Calu3 (cell line): ENCODE measurements at places on chromosomes 1 and 21.

DNA sequence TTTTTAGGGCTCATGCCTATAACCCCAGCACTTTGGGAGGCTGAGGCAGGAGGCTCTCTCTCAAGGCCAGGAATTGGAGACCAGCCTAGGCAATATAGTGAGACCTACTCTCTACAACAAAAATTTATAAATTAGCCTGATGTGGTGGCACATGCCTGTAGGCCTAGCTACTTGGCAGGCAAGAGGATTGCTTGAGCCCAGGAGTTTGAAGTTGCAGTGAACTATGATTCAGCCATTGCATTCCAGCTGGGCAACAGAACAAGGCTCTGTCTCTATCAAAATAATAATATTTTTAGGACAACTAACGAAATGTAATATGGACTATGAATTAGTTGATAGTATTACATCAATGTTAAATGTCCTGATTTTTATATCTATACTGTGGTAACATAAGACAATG is 68.8 kb upstream of the ARID1A start:
- no peak for DNase-seq

DNA sequence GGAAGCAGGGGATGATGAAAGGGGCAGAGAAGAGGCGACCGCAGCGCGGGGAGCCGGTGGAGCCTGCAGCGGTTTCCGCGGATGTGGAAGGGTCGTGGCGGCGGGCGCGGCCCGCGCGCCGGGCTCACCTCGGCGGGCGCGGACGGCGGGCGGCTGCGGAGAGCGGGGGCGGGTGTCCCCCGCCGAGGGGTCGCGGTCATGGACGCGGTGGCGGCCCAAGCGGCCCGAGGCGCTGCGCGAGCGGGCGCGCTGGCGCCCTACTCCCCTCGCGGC is 572 bp downstream of the LPGAT1 start:
- no peak for DNase-seq

- DNase-seq, result no peak
Measured at GRCh38 chr1:174700775-174701174, 253.0 kb downstream of the GPR52 start.

- DNase-seq, result no peak
Measured at GRCh38 chr1:10864776-10865175, 68.3 kb upstream of the CASZ1 start.

DNA sequence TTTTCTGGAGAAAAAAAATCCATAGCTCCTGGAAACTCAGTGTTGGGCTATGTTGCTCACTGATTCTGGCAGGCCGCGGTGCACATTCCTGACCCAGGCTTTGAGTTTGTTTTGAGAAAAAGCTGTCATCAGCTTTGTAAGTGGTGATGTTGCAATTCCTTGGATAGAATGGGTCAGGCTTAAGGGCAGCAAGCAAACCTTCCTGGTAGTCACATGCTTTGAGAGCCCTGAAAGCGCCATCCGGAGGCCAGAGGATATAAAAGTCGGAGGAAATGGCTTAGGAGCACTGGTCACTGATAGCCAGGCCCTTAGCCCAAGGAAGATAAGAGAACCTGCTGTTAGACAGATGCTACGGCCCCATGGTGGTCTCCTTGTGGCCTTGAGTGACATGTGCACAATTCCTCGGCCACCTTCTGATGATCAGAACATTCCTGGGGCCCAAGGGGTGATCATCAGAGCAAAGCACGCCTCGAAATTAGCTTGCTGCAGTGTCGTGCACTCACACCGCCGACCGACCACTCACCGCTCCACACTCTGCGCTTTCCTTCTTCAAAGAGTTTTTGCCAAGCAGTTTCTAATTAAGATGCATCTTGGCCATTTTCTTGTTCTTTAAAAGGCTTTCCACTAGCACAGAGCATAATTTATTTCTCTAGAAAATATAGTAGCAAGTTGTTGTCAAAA is 78.6 kb downstream of the MAN1C1 start:
- DNase-seq, result peak; percentile 14

DNA sequence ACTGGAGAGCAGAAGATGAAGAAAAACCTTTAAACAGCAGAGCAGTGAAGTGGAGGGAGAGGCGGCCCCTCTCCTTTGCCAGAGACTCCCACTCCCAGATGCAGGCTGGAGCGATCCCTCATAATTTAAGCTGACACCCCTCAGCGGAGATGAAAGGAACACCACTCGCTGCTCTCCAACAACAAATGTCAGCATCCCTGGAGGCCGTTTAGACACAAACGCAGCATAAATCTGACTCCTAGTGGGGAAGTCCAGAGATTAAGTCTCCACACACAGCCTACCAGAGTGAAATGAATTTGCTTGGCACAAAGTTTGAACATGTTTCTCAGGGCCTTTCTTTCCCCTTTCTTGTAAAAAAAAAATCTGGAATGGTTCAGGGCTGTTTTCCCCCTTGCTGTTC is 137.8 kb downstream of the LMX1A start:
- DNase-seq, result no peak

DNA sequence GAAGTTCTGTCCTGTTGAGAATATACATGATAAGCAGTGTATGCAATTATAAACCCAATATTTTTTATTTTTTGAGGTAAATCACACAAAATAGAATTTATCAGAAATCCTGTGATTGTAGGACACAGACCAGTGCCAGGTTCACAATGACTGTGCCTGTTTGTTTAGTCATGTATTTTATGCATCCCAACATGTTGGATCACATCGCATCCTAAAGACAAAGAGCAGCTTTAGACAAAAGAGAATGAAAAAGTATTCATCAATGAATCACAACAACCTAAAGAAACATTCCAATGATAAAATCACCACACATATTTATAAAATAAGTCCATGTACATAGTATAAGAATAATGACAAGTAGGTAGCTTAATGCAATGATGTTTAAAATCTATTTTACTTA is 53.2 kb upstream of the LRRC8D start:
- DNase-seq, result no peak

- no peak for DNase-seq
Measured at GRCh38 chr1:59803458-59804038, 11.2 kb upstream of the HOOK1 start.

DNA sequence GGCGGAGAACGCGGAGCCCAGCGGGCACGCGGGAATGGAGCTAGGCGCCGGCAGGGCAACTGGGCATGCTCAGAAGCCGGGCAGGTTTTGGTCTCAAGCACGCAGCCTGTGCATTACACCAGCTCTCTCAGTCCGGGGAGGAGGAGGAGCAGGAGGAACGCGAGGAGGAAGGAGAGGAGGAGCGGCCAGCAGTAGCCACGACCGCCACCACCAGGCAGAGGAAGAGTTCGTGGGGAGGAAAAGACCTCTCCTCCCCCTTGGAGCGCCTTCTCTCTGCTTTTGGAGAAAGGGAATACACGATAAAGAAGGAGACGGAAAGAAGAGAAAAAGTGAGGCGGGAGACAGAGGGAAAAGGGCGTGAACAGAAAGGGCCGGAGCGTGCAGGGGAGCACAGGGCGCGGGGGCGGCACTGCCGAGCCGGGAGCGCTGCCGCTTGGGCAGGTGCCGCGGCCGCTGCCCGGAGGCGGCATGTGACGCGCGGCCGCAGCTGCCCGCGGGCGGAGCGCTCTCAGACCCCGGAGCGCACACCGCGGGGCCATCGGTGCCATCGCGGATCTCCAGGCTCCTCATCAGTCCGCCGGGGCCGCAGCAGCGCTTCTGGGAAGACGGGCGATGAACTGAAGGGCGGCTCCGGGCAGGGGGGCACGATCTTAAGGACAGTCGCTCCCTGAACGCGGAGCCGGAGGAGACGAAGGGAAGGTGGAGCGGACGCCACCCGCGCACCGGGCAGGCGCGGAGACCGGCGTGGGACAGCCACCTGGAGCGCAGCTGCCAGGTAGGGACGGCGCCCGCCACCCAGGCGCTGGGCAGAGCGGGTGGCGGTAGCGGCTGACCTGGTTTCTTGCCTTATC is at the start of gene CHRM3:
Gene CHRM3, plus strand, starts transcription at position 116 of the 851 bp plus-strand sequence. CDS start 520,884 bp downstream, outside the sequence.
- peak; percentile 91 for DNase-seq

- no peak for DNase-seq
Measured at GRCh38 chr1:173043253-173043652, 7.5 kb downstream of the TNFSF18 start.

DNA sequence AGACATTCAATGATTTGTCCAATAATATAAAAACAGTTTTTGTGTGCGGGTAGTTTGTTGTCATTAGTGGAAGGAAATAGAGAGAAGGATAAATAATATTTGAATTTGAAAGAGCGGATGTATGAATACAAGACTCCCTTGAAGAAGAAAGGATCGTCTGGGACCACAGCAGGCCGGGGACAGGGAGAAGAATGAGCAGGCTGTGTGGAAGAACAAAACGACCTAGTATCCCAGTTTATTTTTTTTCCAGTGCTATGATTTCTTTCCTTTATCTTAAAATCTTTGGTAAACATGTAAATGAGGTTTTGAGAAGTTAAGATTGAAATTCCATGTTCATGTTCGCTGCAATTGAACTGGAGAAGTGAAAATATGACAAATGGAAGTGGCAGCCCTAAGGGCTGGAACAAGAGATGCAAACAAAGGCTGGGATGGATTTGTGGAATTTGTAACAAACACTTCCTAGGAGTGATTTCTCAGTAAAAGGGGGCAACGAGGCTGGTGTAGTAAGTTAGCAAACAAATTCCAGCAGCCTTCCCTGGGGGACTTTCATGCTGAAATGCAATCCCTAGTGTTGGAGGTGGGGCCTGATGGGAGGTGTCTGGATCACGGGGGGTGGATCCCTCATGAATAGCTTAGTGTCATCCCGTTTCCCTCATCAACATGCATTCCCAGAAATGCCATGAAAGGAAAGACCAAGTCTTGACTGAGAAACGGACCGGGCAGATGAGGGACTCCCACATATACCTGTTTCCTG is 10.2 kb upstream of the IFI16 start:
- peak; percentile 40 for DNase-seq

DNA sequence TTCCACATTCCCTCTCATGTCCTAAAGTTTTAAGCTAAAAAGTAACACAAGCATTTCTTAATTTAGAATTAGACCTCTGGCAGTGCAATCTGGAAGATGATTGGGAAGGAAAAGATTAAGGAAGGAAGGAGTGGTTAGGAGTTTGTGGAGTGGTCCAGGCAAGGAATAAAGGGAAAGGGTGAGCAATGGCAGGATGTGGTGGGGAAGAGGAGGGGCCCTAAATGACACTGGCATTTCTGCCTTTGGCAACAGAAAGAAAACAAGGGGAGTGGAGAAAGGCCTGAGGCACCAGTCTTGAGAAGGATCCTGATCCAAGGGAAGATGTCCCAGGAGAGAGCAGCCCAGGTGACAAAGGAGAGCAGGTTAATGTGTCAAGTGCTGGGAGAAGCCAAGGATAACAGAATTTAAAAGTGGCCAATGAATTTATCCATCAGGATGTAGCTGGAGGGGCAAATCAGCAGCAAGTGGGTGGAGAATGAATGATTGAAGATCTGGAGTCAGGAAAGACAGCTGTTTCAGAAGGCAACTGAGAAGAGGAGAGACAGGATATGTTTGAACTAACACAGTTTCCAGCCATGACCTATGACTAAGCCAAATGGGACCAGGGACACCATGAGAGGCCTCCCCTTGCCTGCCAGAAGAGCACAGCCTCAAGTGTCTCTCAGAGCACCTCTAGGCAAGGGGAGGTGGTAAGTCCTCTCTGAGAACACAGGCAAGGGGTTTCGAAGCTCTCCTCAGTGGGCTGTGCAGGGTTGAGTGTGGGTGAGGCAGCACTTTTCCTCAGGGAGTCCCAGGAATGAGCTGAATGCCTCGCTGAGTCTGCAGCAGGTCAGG is 20.9 kb upstream of the LY9 start:
- no peak for DNase-seq

- no peak for DNase-seq
Measured at GRCh38 chr1:226751703-226752102, 12.6 kb upstream of the ITPKB start.

- DNase-seq, result no peak
Measured at GRCh38 chr1:117512728-117513321, 93.0 kb upstream of the TENT5C start.
